Hematopoietic multipotent progenitor cell treated with erythropoietin and hydrocortisone succinate and interleukin-3 and kit ligand, for 6 days (in vitro differentiated cells): ENCODE measurements at places on chromosomes 2 and 18.

DNA sequence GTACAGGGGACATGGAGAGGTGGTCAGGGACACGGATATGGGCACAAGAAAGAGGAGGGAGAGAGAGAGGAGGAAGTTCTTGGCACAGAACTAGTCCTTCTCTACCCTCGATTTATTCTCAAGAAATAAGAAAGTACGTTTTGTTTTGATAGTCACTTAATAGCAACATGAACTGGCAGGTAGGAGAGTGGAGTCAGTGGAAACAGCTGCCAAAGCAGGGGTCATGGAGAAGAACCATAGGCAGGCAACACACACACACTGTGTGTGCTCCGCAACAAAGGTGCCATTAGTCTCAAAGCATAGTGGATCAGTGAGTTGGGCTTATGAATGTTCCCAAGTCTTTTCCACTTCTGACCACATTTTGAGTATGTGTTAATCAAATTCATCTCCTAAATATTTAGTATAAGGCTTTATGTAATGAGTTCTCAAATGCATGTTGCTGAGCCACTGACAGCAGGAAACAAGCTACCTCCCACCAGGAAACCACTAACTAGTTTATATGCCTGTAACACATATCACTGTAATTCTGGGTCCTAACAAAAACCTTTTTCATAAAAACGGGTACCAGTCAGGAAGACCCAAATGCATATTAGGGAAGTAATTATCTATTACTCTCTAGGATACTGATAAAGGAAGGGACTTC, 41.1 kb downstream of the IWS1 start:
- peak; percentile 21 for DNase-seq

GRCh38 chr2:98554116-98554861, 54.0 kb downstream of the COA5 start:
- no peak for DNase-seq

DNA sequence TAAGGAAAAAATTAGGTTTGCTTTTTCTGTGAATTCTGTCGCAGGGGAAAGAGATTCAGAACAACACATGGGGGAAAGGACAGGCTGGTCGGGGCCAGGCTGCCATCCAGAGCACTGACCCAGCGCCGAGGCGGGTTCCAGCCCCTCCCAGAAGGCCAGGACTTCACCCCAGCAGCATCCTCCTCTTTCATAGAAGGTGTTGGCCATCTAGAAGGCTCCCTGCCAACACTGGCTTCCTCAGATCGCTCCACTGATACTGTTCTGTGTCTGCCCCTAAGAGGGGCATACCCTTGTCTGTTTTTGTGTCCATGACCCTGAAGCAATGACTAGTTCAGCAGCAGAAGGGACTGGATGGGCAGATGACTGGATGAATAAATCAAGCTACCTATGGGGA, 144.5 kb downstream of the HDAC4 start:
- DNase-seq = no peak

DNA sequence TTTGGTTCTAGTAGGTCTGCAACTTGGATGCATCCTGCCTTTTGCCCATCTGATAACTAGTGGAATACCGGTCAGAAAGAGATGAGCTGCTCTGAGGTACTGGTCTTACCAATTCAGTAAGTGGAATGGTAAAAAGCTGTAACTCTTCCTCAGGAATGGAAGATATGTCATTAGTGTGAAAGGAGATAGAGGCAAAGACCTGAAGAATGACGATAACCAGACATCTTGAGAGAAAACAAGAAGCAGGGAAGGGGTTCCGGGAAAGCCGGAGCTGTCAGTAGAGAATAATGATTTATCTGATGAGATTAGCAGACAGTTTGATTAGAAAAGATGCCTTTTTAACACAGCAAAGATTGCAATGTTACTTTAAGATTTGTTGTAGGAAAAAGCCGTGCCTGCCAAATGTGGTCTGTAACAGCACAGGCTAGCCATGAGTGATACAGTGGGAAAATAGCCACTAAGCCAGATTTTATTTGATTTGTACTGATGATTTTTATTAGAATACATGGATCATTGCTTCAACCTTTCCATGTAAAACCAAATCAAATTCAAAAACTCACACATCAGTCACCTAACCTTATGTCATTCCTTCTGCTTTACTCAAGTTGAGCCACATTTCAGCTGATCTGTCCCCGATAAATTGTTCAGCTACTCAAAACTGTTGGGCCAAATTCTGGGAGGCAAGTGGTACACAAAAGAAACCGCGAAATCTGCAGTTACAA, 110.0 kb downstream of the TCF4 start:
- DNase-seq = peak; percentile 17

DNA sequence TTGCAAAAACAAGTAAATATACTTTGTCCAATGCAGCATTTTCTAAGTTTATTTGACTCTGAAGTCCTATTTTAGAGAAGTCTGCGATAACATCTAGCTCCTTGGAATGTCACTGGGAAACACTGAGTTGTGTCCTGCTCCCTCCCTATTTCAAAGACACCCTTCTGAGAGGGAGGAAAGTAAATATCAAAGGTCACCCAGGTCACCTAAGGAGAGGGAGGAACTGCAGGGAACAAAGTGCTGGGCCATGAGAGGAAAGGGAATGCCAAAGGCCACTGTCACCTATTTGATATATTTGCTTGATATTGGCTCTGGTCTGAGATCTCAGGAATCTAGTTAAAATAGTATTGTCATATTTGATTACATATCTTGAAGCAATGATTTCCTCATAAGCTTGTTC, 201.3 kb downstream of the GCA start:
- DNase-seq = no peak

- no peak for DNase-seq
These were observed 41.1 kb downstream of the TMEM37 start for GRCh38 chr2:119472749-119473148.

DNA sequence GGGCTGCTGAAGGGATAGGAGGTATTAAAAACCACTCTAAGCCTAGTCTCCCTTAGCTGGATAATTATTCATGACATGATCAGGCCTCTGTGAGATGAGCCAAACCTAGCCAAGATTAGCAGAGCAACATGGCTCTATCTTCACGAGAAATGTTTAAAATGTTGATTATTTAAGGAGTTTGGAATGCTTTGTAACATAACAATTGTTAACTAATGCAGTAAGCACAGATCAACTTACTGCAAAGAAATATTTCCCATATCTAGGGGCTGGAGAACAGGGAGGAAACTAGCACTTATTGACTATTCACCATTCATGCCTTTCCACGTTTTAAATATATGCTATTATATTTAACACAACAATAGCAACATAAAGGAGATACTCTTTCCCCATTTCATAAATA, 833.7 kb upstream of the CHAC2 start:
- no peak for DNase-seq

GRCh38 chr2:109046925-109047508, 58.0 kb upstream of the EDAR start:
- DNase-seq = peak; percentile 30

DNA sequence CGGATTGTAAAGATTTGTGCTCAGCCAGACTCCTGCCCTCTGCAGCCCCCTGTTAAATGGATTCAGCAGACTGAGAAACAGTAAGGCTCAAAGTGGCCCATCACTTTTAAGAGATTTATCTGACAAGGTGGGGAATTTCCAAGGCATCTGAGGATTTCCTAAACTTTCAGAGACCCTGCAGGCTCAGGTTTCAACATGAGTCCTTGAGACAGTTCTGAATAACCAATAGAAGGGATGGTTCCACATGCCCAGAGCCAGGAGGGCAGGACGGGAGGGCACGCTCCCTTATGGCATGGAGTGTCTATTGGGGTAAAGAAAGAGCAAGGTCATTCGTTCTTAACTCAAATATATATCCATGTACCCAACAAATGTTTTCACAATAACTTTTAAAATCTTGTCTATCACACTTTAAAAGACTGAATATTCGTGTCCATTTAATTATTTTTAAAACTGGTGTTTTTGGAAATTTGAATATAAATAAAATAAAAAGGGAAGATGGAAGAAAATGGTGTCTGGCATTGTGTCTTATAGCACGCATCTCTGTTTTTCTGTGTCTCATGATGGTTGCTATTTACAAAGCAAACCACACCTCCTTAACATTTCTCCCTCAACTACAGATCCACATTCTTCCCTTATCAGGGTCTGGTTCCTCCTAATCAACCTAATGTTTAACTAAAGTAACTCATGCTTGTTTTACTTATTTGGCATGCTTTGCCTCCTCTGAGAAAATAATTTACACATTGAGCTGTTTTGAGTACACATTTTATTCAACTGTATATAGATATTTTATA, 56.0 kb upstream of the DSG1 start:
- DNase-seq = no peak

GRCh38 chr2:17757321-17757720, 3.4 kb downstream of the GEN1 start:
- no peak for DNase-seq

DNA sequence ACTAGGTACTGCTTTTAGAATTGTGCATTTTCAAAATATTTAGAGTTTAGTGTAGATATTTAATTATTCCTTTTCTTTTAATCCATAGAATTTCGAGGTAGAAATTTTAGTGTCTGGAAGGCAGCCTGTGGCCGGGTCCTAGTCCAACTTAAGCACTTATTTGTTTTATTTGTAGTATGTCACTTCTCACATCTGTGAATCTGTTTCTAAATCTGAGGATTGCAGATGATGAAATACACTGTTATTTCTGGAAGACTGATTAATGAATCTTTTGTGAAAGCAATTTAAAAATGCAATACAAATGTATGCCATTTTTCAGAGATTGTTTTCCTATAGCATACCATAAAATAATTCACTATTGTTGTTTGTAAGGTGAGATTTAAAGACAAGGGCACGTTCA, 483.9 kb upstream of the TRIB2 start:
- no peak for DNase-seq

DNA sequence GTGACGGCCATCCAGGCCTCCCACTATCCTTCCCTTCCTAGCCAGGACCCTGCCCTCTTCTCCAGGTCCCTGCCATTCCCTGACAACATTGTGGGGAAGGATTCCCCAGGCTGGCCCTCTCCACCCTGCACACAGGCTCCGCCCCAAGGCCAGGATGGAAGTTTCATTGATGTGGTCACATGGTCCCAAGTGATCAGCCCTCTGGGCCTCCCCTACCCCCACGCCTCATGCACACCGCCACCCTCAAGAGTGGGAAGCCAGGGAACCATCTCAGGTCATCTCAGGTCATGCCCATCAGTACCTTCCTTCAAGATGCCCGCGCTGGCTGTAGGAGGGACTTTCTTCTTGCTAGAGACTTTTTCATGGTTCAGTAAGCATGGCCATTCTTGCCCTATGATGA, 514.8 kb upstream of the RAB6C start:
- no peak for DNase-seq
